ENCODE measurements at places on chromosomes 16 and 17. TPM values are rescaled to one million over a fixed set of nuclear protein-coding genes. Genes with fewer than 3 reads are reported as not detected.

- DNase-seq = peak; percentile 26
Observed at GRCh38 chr17:18315562-18315922, 449 bp downstream of the SMCR8 start.

GRCh38 chr17:80025796-80026195, 9.9 kb downstream of the TBC1D16 start:
- DNase-seq = no peak

DNA sequence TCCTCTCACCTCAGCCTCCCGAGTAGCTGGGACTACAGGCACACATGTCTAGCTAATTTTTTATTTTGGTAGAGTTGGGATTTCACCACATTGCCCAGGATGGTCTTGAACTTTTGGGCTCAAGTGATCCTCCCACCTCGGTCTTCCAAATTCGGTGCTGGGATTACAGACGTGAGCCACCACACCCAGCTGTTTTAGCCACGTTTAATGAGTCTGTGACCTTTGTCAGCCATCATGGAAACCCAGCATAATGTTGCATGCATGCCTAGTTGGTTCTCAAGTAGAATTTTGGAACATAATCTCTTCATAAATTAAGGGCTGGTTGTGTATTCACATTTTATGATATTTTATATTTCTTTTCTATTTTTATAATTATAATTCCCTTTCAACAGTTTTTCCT, 42.0 kb downstream of the GOSR1 start:
- no peak for DNase-seq

DNA sequence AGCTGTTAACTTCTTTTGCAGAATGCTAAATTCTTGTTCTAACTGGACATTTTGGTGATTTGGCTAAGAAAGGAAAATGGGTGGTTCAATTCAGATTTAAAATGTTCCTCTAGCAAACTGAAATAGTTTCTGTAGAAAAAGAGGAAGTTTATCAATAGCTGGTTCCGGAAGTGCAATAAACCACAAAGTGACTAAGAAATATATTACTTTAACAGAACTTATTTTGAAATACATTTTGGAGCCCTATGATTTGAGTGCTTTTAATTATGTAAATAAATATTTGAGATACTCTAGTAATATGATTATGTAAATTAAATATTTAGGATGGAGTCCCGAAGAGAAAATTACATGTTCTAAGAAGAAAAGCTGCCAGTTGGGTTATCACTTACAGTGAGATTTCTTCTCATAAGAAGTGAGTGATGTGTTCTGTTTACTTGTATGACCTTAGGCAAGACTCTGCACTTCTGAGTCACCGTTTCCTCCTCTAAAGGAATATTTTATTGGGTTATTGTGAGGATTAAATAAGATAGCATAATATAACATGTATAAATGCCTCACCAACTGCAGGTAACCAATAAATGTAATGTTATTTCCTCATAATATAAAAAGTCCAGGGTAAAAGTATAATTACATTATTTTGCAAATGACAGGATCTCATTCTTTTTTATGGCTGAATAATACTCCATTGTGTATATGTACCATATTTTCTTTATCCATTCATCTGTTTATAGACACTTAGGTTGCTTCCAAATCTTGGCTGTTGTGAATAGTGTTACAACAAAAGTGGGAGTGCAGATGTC, at the start of gene EVI2B:
Gene EVI2B (minus strand): TSS at position 73 of the 800 bp plus-strand sequence. CDS start 8,445 bp downstream, outside the sequence.
- no peak for DNase-seq

DNA sequence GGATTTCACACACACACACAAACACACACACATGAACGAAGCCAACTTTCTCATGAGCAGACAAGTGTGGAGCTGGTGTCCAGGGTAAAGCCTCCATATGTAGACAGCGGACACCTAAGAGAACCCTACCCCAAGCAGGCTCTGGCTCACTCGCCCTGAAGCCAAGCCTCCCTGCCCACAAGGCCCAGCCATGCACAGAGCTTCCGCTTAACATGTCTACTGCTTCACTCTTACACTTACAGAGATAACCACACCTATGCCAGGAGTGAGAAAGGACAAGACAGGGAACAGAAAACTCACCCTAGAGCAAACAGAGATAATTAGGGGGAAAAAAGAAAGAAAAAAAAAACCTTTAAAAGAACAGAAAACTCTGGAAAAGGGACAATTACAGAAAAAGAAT, 67.5 kb downstream of the CYTH1 start:
- DNase-seq = no peak

GRCh38 chr16:66116163-66117002, 250.1 kb upstream of the CDH5 start:
- no peak for DNase-seq

GRCh38 chr16:65657071-65657494, 535.2 kb upstream of the CDH11 start:
- DNase-seq = no peak

DNA sequence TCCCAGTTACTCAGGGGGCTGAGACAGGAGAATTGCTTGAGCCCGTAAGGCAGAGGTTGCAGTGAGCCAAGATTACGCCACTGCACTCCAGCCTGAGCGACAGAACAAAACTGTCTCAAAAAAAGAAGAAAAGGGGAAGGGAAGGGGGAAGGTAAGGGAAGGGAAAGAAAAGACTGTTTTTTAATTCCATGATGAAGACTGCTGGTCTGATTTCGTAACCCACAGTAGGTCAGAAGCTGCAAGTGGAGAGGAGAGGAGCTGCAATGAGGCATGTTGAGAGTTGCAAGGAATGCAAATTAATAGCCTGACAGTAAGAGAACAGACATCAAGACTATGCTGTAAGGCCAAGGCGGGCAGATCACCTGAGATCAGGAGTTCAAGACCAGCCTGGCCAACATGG, 33.3 kb downstream of the HELZ start:
- DNase-seq = no peak

GRCh38 chr16:31568577-31569359, 41.1 kb downstream of the AHSP start:
- no peak for DNase-seq

GRCh38 chr16:11689031-11689840, 21.0 kb downstream of the SNN start:
- peak; percentile 57 for DNase-seq

DNA sequence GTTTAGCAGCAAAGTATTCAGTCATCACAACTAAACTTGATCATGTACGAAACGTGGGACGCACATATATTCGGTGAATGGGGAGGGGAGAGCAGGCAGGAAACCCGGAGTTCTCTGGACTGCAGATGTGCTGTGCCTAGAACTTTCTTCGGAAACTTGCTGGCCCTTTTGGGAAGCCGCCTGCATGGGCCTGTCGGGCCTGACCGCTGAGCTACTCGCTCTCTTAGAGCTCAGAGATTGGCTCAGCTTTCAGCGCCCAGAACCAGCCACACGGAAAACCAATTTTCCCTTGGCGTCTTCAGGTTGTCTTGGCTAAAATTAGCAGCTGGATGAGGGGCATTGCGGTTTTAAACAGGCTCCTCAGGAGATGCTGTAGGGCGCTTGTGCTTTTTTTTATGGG, 38.1 kb downstream of the ZDHHC7 start:
- no peak for DNase-seq

GRCh38 chr16:85445779-85446222, 167.3 kb upstream of the GSE1 start:
- no peak for DNase-seq

- no peak for DNase-seq
Observed at GRCh38 chr16:72241930-72242329, 70.0 kb upstream of the PMFBP1 start.

GRCh38 chr17:82930043-82930923, 90.5 kb upstream of the ZNF750 start:
- no peak for DNase-seq

RASL10B gene
- not detected for total RNA-seq

CDT1 gene
- 4.8 TPM for total RNA-seq

RUNDC1 gene
- total RNA-seq = 14.9 TPM

MYO15A gene
- total RNA-seq = 0.81 TPM

TUBB3 gene
- total RNA-seq = 1.8 TPM

VTN gene
- total RNA-seq = not detected
